ENCODE measurements at places on chromosomes 16 and 17.
A peak's percentile ranks its signal among the peaks of the same experiment; 100 is the strongest.

- DNase-seq = no peak
These were observed 931.4 kb upstream of the CDH8 start for GRCh38 chr16:62967611-62968010.

- DNase-seq = no peak
These were observed 40.1 kb upstream of the ZFP90 start for GRCh38 chr16:68499006-68499405.

GRCh38 chr17:19431691-19432090, 20.7 kb downstream of the RNF112 start:
- DNase-seq = no peak

- DNase-seq = no peak
These were observed 49.7 kb downstream of the LYRM1 start for GRCh38 chr16:20950294-20950693.

GRCh38 chr17:39872751-39873150, 4.7 kb downstream of the ZPBP2 start:
- DNase-seq = no peak

- no peak for DNase-seq
These were observed 198.7 kb downstream of the KCNJ2 start for GRCh38 chr17:70368011-70368410.

DNA sequence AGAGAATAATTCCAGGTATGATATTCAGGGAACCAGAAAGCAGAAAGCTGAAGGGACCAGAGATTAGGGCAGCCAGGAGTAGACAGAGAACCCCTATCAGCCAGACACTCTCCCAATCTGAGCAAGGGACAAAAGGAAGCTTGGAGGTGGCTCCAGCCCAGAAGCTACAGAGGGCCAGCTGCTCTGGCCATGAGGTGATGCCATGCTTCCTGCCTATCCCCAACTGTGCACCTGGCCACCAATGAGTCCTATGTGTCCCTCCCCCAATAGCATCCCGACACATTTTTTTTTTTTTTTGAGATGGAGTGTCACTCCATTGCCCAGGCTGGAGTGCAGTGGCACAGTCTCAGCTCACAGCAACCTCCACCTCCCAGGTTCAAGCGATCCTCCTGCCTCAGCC, 30.0 kb downstream of the NSMCE1 start:
- peak; percentile 11 for DNase-seq
